ENCODE measurements at places on chromosomes 1 and 21.

- no peak for DNase-seq
Observed at GRCh38 chr1:200153277-200154055, 126.0 kb downstream of the NR5A2 start.

DNA sequence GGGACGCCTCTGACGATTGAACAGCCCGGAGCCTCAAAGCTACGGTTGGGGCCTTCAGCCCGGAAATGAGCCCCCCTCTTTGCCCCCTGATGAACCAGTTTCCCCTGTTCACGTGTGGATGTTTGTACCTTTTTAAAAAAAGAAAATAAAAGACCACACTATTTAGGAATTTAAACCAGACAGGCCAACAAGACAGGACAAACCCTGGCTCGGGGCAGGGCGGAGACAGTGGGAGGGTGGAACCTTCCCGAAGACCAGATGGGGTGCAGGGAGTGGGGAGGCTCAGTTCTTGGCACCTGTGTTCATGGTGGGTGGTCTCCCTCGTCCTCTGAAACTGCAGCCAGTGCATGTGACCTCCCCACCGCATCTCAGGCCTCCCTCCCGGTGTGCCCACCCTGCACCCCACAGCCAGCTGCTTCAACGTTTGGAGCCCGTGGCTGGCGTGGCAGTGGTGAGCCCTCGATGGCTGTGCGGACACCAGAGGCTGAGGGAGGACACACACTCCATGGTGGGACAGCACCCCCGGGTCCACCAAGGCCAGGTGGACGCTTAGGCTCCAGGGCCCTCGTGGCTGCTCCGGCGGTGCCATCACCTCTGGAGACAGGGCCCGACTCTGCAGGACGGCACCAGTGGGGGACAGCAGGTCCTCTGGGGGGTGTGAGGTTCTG is 45.6 kb downstream of the COL18A1 start:
- no peak for DNase-seq

GRCh38 chr1:222042120-222042519 is 300.2 kb upstream of the DUSP10 start:
- DNase-seq: no peak

DNA sequence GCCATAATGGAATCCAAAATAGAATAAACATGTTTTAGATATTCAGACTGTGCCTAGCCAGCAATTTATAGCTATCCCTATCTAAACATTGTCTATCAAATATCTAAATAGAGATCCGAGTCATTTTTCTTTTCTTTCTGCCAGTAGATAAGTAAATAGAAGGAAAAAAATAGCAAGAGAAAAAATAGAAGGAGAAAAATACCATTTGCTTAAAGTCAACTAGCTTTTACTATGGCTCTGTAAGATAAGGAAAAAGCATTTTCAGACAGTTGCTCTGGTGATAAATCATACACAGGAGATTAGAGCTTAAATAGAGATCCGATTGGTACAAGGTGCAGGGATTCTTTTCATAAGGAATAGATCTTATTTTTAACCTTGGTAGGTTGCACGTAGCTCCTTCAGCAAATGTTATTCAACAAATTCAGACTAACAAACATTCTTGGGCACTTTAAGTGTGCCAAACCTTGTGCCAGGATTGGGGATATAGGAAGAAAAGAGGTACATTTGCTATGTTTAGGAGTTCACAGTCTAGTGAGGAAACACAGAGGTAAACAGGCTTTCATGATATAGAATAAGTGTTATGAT is 70.1 kb upstream of the CCDC190 start:
- no peak for DNase-seq

GRCh38 chr1:229798558-229798957 is 172.5 kb downstream of the URB2 start:
- DNase-seq: no peak

DNA sequence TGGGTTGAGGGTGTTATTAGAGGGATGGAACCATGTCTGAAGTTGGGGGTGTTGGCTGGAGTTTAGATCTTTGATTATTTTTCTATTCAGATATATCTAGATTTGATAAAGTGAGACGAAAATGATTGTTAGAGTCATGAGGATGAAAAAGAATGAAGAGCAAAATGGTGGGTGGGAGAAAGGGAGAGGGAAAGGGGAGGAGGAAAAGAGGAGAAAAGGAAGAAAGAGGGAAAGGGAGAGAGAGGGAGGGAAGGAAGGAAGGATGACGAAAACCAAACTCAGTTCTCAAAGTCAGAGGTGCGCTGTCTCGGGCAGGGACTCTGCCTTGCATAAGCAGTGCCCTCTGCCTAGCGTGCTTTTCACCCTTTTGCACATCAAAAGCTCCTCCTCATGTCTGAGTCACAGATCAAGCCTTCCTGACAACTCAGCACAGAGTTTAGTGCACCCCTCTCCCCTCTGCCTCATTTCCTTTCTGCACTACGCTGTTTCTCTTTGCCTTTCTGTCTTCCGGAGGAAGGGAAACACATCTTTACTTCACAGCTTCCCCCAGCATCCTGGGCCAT is 225.8 kb upstream of the PROX1 start:
- DNase-seq: no peak

- no peak for DNase-seq
Observed at GRCh38 chr1:1274299-1274930, 761 bp upstream of the UBE2J2 start.
